Nephron progenitor cell (in vitro differentiated cells): ENCODE measurements at places on chromosomes 1 and 21.

GRCh38 chr1:60149251-60149650, 75.7 kb upstream of the C1orf87 start:
- no peaks in the 10 kb centered on the region for H3K27me3 ChIP-seq
- no peak overlapping the region for H3K27ac ChIP-seq
- H3K36me3 ChIP-seq: no peaks in the 10 kb centered on the region

DNA sequence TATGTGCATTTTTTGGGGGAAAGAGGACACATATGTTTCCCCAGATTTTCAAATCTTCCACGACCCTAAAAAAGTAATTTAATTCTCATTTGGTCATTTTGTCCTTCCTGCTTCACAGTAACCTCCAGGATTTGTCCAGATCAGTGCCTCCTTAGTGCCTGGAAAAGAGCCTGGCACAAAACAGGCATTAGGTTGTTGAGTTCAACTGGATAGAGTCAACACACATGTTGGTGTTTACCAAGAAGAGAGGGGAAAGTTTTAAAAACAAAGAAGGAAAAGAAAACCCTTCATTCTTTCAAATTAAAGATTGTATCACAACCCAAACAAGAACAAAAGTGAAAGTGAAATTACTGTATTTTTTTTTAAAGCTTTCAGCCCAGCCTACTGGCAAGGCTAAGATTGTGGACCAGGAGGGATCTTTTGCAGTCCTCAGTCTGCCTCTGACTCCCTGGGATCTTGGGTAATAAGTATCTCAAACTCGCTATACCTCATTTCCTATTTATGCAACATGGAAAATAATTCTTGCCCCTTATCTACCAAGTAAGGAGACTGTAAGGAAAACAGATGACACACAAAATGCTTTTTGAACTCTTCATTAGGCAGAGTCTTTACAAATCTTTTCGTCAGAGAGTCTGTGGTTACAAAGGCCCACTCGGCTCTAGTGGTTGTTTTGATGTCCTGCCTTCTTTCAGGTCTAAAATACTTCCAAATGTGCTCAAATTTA, 57.8 kb downstream of the ZNF281 start:
- peaks cover 5% of the 10 kb centered on the region for H3K4me1 ChIP-seq
- no peak overlapping the region for H3K27ac ChIP-seq
- no peaks in the 10 kb centered on the region for H3K27me3 ChIP-seq
- no peaks in the 10 kb centered on the region for H3K36me3 ChIP-seq
- no peak for DNase-seq
- no peak overlapping the region for H3K4me3 ChIP-seq

DNA sequence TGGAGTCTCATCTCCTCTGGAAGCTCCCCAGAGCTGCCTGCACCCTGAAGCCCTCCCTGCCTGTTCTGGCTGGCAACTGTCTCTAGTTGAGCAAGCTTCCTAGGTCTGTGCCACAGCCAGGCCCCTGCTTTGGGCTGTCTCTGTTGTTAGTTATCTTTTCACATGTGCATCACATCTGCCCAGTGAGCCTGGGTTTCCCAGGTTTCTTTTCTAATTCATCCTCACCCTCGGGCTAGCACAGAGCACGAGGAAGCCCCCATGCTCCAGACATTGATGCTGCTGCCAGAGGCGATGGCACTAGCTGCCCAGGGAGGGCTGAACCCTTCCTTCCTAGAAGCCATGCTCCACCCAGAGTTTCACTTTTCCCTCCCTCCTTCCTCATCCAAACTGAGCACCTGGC, 27.2 kb downstream of the RASSF5 start:
- peaks cover 29% of the 10 kb centered on the region for H3K4me1 ChIP-seq
- no peaks in the 10 kb centered on the region for H3K36me3 ChIP-seq
- no peak overlapping the region for H3K4me3 ChIP-seq

DNA sequence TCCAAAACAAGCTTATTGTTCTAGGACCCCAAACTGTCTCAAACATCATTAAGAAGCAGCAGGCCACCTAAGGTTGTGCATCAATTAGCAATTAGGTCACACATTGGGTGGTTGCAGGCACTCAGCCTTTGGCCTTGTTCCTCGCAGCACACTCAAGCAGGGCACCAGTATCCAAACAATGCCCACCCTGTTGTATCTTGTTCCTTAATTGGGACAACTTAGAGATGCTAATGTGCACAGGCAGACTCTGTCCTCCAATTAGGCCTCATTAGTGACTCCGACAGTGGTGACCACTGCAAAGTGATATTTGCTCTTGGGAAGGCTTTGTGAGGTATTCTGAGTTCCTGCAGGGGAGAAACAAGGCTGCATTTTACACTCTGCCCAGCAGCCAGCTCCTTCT, 515.1 kb upstream of the PTBP2 start:
- H3K27ac ChIP-seq: no peak overlapping the region
- no peaks in the 10 kb centered on the region for H3K27me3 ChIP-seq
- H3K36me3 ChIP-seq: no peaks in the 10 kb centered on the region
- no peak for DNase-seq

- DNase-seq: no peak
- H3K4me3 ChIP-seq: no peak overlapping the region
These were observed 60.6 kb upstream of the RGL1 start for GRCh38 chr1:183744132-183744913.
